ENCODE measurements at places on chromosomes 11 and 22. TPM values are rescaled to one million over a fixed set of nuclear protein-coding genes. Genes with fewer than 3 reads are reported as not detected.

GRCh38 chr22:44889255-44889878 is 120.4 kb downstream of the PHF21B start:
- no peak overlapping the region for H3K4me3 ChIP-seq
- H3K4me1 ChIP-seq = peaks cover 2% of the 10 kb centered on the region
- H3K27ac ChIP-seq = no peak overlapping the region
- H3K36me3 ChIP-seq = peaks cover 2% of the 10 kb centered on the region
- no peak for DNase-seq
- H3K27me3 ChIP-seq = peaks cover 18% of the 10 kb centered on the region

- DNase-seq = peak; percentile 37
- H3K27ac ChIP-seq = no peak overlapping the region
- H3K36me3 ChIP-seq = peaks cover 9% of the 10 kb centered on the region
These were observed 37.6 kb downstream of the ZNF195 start for GRCh38 chr11:3341298-3341697.

DNA sequence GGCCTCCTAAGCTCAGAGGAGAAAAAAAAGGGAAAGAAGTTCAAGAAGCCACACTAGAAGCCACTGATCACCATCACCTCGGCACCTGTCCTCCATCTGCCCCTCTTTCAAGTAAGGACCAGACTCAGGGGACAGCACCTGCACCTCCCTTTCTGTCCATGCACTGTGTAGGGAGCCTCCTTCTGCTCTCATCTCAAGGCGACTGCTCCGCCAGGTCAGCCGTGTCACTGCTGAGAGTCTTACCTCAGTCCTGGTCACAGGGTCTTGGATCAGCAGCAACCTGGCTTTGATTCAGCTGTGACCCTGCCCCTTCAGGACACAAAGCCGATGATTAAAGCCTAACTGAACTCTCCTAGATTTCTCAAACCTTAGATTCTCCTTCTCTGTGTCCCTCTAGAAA is 101.5 kb downstream of the ZNF280B start:
- no peak overlapping the region for H3K4me3 ChIP-seq
- no peak for DNase-seq
- peaks cover 2% of the 10 kb centered on the region for H3K36me3 ChIP-seq
- peaks cover 66% of the 10 kb centered on the region for H3K27me3 ChIP-seq

DNA sequence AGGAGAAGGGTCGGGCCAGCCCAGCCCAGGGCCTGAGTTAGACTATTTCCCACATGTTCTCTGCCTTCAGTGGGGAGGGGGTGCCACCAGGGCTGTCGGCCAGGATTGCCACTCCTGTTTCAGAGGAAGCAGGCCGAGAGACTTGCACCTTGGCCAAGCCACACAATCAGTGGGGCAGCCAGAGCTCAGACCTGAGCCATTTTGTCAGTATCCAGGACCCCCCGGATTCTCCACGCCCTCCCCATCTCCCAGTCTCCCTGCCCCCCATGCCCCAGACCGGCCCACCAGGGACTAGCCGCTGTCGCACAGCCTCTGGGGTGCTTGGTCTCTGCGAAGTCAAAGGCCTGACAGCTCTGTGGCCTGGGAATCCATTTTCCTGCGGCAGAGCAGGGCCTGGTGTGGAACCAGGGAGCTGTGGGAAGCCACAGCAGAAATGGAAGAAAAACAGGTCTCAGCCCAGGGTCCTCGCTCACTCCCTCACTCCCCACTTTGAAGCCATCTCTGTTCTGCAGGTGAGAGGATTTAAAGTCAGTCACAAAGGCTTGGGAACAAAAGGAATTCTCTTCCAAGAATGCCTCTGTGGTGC is 25.5 kb upstream of the MGAT3 start:
- H3K27me3 ChIP-seq = no peaks in the 10 kb centered on the region
- no peaks in the 10 kb centered on the region for H3K36me3 ChIP-seq
- DNase-seq = no peak
- H3K4me1 ChIP-seq = no peaks in the 10 kb centered on the region
- H3K4me3 ChIP-seq = no peak overlapping the region

- peaks cover 31% of the 10 kb centered on the region for H3K27me3 ChIP-seq
- no peaks in the 10 kb centered on the region for H3K36me3 ChIP-seq
- no peak overlapping the region for H3K4me3 ChIP-seq
These were observed 13.5 kb downstream of the MS4A6A start for GRCh38 chr11:60169264-60169915.

- H3K27ac ChIP-seq = peak overlapping the region; percentile 96
- H3K4me1 ChIP-seq = peaks cover 56% of the 10 kb centered on the region
- H3K27me3 ChIP-seq = no peaks in the 10 kb centered on the region
These were observed 30.4 kb downstream of the PACS1 start for GRCh38 chr11:66100272-66101065.

Gene DBX1
- not detected for total RNA-seq

Gene MUC15
- not detected for total RNA-seq

Gene TBX1
- total RNA-seq = not detected

Gene PKNOX2
- total RNA-seq = not detected

Gene WNT11
- 0.57 TPM for total RNA-seq
